ENCODE measurements at places on chromosomes 13 and 19.

- DNase-seq, result no peak
These were observed 127.5 kb downstream of the LIG4 start for GRCh38 chr13:108087810-108088209.

GRCh38 chr13:32731576-32731975 lies 145.3 kb downstream of the PDS5B start:
- peak; percentile 14 for DNase-seq

- no peak for DNase-seq
These were observed 1.5 kb downstream of the STARD13 start for GRCh38 chr13:33284031-33284430.

DNA sequence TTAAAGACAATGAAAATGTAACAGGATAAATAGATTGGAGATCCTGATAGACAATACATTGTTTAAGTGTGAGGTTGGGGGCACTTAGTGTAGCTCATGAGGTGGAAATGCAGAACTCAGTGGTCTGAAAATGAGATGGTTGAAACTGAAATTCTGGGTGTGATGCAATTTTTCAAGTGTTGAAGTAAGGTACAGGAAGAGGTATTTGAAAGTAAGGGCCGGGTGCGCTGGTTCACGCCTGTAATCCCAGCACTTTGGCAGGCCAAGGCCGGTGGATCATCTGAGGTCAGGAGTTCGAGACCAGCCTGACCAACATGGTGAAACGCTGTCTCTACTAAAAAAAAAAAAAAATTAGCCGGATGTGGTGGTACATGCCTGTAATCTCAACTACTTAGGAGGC lies 113.0 kb downstream of the UFM1 start:
- DNase-seq, result no peak

DNA sequence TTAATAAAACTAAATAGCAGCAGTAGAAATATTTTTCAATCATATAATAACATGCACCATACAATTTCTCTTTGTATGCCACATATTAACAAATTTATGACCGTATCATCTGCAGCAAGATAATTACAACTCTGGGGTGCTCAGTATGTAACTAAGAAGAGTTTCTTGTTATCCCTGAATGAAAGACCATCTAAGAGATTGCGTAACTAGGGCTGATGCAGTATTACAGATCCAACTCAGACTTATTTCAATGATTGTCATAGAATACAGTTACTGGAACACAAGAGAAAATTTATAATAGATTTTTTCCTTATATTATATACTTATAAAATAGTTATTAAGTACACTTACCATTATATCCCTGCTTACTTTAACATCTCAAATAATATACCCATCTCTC lies 305.1 kb downstream of the SLITRK1 start:
- no peak for DNase-seq

- no peak for DNase-seq
These were observed 1.5 kb upstream of the PCDH20 start for GRCh38 chr13:61417086-61417570.

- no peak for DNase-seq
These were observed 11.3 kb downstream of the STARD13 start for GRCh38 chr13:33274264-33274663.

GRCh38 chr19:35890113-35890650 lies 10.2 kb downstream of the NFKBID start:
- DNase-seq, result no peak

GRCh38 chr13:69524459-69525150 lies 583.0 kb upstream of the ATXN8OS start:
- DNase-seq, result no peak

DNA sequence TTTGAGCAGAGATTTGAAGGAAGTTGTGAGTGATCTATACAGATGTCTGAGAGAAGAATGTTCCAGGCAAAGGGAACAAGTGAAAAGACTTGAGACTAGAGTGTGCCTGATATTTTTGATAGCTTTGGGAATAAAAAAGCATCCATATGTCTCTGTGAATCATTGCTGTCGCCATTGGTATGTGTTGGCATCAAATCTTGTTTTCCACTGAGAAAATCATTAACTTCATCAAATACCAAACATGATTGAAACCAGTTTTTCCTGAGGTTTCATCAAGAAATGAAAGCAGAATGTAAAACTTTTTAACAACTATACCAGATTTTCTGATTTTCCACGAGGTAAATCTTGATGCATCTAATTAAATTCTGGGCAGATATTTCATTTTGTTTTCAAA lies 862.6 kb downstream of the DIAPH3 start:
- no peak for DNase-seq

DNA sequence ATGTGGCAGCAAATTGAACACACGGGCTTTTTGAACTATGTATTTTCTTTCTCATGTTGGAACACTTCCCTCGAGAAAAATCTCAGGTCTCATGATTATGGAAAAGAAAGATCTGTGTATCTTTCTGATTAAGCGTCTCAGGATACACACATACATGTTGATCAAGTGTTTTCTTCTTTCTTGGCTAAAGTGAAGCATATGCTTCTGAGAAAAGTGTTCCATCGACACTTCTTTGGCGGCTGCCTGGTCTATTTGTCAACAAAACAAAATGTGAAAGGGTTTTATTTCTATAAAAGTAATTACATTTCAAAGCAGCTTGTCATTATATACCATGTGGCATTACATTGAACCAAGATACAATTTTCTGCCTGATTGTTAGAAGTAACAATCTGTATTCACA lies 157.5 kb downstream of the DLEU7 start:
- DNase-seq, result no peak

DNA sequence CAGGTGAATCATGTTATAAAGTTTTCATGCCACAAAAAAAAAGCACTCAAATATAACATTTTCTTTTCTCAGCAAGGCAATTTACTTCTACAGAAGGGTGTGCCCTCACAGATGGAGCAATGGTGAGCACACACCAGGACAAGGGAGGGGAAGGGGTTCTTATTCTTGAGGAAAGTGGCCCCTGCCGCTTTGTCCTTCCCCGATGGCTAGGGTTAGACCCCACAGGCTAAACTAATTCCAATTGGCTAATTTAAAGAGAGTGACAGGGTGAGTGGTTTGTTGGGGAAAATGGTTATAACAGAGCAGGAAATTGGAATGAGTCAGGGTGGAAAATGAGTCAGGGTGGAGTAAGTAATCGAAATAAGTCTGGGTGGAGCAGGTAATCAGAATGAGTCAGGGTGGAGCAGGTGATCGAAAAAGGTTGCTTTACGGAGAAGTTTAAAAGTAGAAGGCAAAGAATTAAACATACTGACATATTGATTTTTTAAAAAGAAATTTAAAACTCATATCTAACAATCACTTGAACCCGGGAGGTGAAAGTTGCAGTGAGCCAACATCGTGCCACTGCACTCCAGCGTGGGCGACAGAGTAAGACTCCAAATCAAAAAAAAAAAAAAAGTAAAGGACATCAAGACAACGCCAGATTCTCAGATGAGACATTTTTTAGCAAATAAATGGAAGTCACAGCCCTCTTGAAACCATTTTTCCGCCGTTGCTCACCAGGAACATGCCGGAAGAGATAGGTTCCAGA lies 813 bp downstream of the ZNF562 start:
- peak; percentile 51 for DNase-seq

- DNase-seq, result no peak
These were observed 3.3 kb upstream of the KLK11 start for GRCh38 chr19:51029718-51030117.

DNA sequence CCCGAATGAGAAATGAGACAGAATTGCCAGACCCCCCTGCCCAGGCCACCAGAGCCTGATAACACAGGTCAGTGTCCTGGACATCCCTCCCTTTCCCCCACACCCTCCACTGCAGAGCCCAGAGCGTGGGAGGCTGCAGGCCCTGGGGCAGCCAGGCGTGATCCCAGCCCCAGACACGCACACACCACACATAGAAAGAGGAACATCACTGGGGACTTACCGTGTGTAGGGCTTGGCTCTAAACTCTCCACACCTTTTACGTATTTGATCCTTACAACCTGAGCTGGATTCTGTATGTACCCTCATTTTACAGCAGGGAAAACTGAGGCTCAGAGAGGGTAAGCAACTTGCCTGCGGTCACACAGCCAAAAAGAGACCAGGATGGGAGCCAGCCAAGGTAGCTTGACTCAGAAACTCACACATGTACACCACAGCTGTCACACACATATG lies 334 bp upstream of the ANGPTL6 start:
- no peak for DNase-seq

GRCh38 chr19:55079400-55080038 lies 3.9 kb downstream of the EPS8L1 start:
- no peak for DNase-seq

DNA sequence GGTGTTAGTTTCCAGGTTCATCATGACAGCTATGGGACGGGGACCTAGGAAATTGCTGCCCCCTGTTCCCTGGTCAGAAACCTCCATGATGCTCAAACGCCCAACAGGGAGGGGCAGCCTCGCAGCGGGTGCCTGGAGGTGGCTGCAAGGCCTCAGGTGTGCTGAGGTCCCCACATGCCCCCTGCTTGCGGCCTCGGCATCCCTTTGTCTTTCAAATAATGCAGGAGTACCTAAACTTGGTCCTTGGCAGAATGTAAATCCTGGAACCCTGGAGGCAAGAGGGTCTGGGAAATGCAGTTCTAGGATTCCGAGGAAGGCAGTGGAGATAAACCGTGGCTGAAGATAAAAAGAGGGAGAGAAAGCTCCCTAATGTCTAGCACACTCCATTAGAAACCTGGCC lies 52.4 kb downstream of the SKA3 start:
- DNase-seq, result no peak

DNA sequence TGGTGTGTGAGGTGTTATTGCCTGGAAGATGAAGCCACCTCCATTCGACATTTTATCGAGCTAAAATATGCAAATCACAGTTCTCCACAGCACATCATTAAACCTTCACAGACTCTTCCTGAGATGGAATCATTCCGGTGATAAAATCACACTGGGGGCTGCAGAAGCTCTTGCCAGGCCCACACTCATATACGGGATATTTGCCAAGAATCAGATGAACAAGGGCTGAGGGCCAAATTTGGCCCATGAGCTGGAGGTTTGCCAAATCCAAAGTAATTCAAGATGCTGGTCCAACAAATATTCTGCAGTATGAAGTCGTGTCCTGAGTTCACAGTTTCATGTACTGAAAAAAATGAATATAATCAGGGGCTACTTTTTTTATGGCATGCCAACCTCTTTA lies 16.7 kb upstream of the RXFP2 start:
- DNase-seq, result no peak

GRCh38 chr13:37484056-37484455 lies 114.5 kb downstream of the POSTN start:
- no peak for DNase-seq

- DNase-seq, result no peak
These were observed 303.1 kb downstream of the IRS2 start for GRCh38 chr13:109483284-109483683.

GRCh38 chr19:47032171-47032811 lies 12.7 kb downstream of the NPAS1 start:
- peak; percentile 75 for DNase-seq

DNA sequence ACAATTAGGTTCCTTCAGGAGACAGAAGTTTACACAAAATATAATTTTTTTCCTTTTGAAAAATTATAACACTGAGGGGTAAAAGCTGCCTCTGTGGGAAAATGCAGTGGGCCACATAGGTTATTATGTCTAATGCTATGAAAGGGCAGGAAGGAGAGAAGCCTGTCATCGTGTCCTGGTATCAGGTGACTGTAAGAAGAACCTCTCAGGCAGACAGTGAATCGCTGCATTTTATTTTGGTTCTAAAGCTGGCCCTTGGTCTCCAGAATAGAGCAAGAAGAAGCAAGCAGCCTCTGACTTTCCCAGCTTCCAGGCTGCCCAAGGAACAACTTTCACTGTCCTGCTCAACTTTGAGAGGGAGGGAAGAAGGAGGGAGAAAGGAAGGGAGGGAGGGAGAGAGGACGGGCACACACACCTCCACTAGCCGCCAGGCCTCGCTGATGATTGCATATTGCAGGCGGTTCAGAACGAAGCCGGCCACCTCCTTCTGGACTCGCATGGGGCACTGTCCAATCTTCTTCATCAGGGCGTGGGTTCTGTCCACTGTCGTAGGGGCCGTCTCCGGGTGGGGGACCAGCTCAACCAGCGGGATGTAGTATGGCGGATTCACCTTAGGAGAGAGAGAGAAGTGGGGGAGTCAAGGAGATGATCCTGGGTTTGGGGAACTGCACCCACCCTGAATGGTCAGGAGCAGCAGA lies 93.8 kb downstream of the CRYL1 start:
- no peak for DNase-seq

- DNase-seq, result no peak
These were observed 86.1 kb downstream of the EDNRB start for GRCh38 chr13:77832339-77833100.

- no peak for DNase-seq
These were observed 726 bp upstream of the TGFB1 start for GRCh38 chr19:41354343-41354953.

- DNase-seq, result peak; percentile 63
These were observed 27.3 kb downstream of the LRFN3 start for GRCh38 chr19:35963514-35963913.

- peak; percentile 73 for DNase-seq
These were observed 61.4 kb downstream of the CCNE1 start for GRCh38 chr19:29873024-29873800.

- no peak for DNase-seq
These were observed 69.1 kb downstream of the FLT1 start for GRCh38 chr13:28425793-28426192.
